H9 (cell line): ENCODE measurements at places on chromosomes 1 and 21. TPM values are rescaled to one million over a fixed set of nuclear protein-coding genes. Genes with fewer than 3 reads are reported as not detected.
A peak's percentile ranks its signal among the peaks of the same experiment; 100 is the strongest.

GRCh38 chr1:27557596-27558340 is 46.2 kb downstream of the AHDC1 start:
- H3K4me3 ChIP-seq = no peak overlapping the region
- no peak overlapping the region for H3K27ac ChIP-seq
- H3K36me3 ChIP-seq = 0 out of 2 replicates have a peak, but pooled peaks cover under 1% of the 10 kb centered on the region
- H3K4me1 ChIP-seq = peaks cover 16% of the 10 kb centered on the region; the same call in 1 of the 2 replicates

GRCh38 chr1:174242856-174243255 is 83.5 kb downstream of the RABGAP1L start:
- no peak for DNase-seq
- H3K36me3 ChIP-seq = peaks cover 18% of the 10 kb centered on the region
- no peak overlapping the region for H3K27ac ChIP-seq
- H3K4me1 ChIP-seq = no peaks in the 10 kb centered on the region
- no peak overlapping the region for H3K4me3 ChIP-seq
- H3K27me3 ChIP-seq = no peaks in the 10 kb centered on the region

DNA sequence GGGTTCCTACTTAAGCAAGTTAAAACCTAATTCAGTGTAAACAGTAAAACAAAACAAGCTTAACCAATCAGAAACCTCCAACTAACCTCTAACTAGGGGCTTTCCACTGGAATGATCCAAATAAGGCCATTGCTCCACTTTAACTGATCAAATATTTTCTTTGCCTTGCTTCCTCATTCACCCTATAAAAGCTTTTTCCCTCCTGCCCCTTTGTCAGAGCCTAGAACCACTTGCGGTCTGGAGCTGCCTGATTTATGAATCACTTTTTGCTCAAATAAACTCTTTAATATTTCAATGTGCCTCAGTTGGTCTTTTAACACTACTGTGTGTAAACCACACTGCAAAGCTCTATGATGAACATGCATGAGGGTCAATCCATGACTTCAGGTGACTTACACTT is 4.5 kb upstream of the FAM89A start:
- H3K27me3 ChIP-seq = peaks cover 29% of the 10 kb centered on the region; the same call in 1 of the 2 replicates
- H3K4me3 ChIP-seq = no peak overlapping the region
- H3K4me1 ChIP-seq = no peaks in the 10 kb centered on the region
- H3K27ac ChIP-seq = no peak overlapping the region

- DNase-seq = no peak
- H3K27ac ChIP-seq = no peak overlapping the region
- H3K4me3 ChIP-seq = no peak overlapping the region
- no peaks in the 10 kb centered on the region for H3K27me3 ChIP-seq
Measured at GRCh38 chr1:71785450-71785849, 496.9 kb downstream of the NEGR1 start.

GRCh38 chr1:189654906-189655305 is 822.8 kb downstream of the BRINP3 start:
- no peaks in the 10 kb centered on the region for H3K36me3 ChIP-seq
- no peaks in the 10 kb centered on the region for H3K27me3 ChIP-seq
- H3K4me3 ChIP-seq = no peak overlapping the region
- H3K4me1 ChIP-seq = no peaks in the 10 kb centered on the region
- no peak overlapping the region for H3K27ac ChIP-seq

- peak; percentile 54 for DNase-seq
- no peak overlapping the region for H3K4me3 ChIP-seq
- H3K4me1 ChIP-seq = no peaks in the 10 kb centered on the region; the same call in 1 of the 2 replicates
- no peaks in the 10 kb centered on the region for H3K27me3 ChIP-seq
Measured at GRCh38 chr1:63730211-63730610, 43.6 kb upstream of the ROR1 start.

DNA sequence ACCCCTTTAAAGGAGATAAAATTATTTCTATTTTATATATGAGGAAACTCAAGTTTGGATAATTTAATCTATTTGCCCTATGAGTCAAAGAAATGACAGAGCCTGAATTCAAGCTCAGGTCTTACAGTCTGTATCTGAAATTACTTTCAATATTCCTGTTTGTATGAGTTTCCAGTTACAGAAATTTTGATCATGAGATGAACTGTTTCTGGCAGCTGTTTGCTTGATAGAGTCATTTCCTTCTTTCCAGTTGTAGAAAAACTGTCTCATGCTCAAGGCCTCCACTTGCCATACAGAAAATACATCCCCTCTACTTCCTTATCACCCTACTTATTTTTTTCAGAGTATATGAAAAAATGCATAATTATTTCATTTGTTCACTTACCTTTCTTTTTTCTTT is 87.6 kb downstream of the PTPRC start:
- no peak overlapping the region for H3K4me3 ChIP-seq
- no peaks in the 10 kb centered on the region for H3K27me3 ChIP-seq
- no peak overlapping the region for H3K27ac ChIP-seq
- no peak for DNase-seq

GRCh38 chr1:205061227-205061626 is 18.2 kb downstream of the CNTN2 start:
- H3K27me3 ChIP-seq = no peaks in the 10 kb centered on the region
- no peak overlapping the region for H3K4me3 ChIP-seq
- no peak for DNase-seq
- no peaks in the 10 kb centered on the region for H3K36me3 ChIP-seq
- H3K4me1 ChIP-seq = no peaks in the 10 kb centered on the region
- H3K27ac ChIP-seq = no peak overlapping the region

DNA sequence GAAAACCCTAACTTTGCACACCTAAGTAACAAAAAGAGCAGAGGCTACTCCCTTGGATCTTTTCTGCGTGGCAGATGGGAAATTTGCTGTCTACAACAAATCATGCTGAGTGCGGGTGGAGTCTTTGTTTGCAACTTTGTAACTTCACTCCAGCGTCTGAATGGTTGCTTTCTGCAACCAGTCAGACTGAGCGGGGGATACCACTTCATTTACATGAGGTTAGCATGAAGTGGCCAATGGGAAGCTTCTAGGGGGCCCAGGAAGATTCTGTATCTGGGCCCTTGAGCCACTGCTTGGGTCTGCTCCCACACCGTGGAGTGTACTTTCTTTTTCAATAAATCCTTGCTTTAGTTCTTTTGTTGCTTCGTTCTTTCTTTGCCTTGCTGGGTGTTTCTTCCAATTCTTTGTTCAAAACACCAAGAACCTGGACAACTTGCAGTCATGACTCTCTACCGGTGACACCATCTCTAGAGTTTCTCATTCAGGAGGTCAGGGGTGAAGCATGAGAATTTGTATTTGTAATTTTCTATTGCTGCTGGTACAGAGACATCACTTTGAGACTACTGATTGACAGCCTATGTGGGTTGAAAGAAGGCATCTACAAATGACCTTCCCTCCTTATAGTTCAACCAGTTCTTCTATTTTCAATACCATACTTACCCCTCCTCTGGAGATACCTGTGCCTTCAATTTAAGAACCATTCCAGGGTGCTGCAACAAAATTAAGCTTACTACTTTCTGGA is 55.8 kb upstream of the RC3H1 start:
- no peak overlapping the region for H3K4me3 ChIP-seq
- no peak overlapping the region for H3K27ac ChIP-seq
- no peaks in the 10 kb centered on the region for H3K27me3 ChIP-seq
- H3K36me3 ChIP-seq = no peaks in the 10 kb centered on the region

DNA sequence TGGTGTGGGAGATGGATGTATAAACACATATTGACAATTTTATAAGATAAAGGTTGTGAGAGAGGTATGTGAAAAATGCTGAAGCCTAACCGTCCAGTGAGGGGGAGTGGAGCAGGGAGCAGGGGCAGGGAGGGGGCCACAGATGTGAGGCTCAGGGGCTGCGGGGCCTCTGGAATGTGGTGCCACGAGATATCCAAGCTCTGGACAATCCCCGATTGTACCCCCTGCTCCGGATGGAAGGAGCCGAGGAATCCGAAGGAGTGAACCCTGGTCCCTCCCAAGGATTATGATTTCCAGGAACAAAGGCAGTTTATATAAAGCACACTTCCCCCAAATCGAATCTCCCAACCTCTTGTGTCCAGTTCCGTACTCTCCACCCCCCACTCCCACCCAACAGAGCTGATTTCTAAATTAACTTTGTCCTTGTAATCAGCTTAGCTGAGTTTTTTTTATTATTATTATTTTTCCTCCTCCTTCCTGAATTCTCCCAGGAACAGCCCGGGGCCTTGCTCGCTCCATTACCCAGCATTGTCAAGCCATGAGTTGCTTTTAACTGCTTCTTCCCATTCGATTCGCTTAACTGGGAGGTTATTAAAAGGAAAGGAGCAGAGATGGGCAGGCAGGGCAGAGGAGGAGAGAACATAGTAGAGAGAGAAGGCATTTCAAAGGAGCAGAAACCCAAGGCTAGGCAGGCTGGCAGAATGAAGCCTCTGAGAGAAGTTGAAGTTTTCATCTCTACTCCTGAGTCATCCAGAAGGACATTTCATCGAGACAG is 9.4 kb downstream of the KIRREL1 start:
- H3K4me3 ChIP-seq = no peak overlapping the region
- peaks cover 10% of the 10 kb centered on the region; the same call in 1 of the 2 replicates for H3K4me1 ChIP-seq
- no peak overlapping the region for H3K27ac ChIP-seq
- DNase-seq = no peak
- H3K27me3 ChIP-seq = no peaks in the 10 kb centered on the region
- H3K36me3 ChIP-seq = 0 out of 2 replicates have a peak, but pooled peaks cover 2% of the 10 kb centered on the region

GRCh38 chr1:245493029-245493428 is 338.2 kb downstream of the KIF26B start:
- no peak for DNase-seq
- no peak overlapping the region for H3K27ac ChIP-seq
- H3K27me3 ChIP-seq = no peaks in the 10 kb centered on the region
- no peak overlapping the region for H3K4me3 ChIP-seq

- H3K4me1 ChIP-seq = no peaks in the 10 kb centered on the region
- no peaks in the 10 kb centered on the region for H3K36me3 ChIP-seq
- no peaks in the 10 kb centered on the region for H3K27me3 ChIP-seq
- no peak within 1 kb of the TSS for H3K27ac ChIP-seq
- H3K4me3 ChIP-seq = no peak within 1 kb of the TSS
Measured at GRCh38 chr1:153040950-153041631, at the start of gene SPRR2D. SPRR2D (minus strand) TSS chr1:153041120; CDS start chr1:153040346, 774 bp downstream.

- no peaks in the 10 kb centered on the region for H3K36me3 ChIP-seq
- no peaks in the 10 kb centered on the region for H3K4me1 ChIP-seq
- H3K4me3 ChIP-seq = peak overlapping the region; percentile 28; the same call in 1 of the 3 replicates
- no peak overlapping the region for H3K27ac ChIP-seq
- no peak for DNase-seq
Measured at GRCh38 chr1:18556364-18556763, 74.3 kb upstream of the PAX7 start.

DNA sequence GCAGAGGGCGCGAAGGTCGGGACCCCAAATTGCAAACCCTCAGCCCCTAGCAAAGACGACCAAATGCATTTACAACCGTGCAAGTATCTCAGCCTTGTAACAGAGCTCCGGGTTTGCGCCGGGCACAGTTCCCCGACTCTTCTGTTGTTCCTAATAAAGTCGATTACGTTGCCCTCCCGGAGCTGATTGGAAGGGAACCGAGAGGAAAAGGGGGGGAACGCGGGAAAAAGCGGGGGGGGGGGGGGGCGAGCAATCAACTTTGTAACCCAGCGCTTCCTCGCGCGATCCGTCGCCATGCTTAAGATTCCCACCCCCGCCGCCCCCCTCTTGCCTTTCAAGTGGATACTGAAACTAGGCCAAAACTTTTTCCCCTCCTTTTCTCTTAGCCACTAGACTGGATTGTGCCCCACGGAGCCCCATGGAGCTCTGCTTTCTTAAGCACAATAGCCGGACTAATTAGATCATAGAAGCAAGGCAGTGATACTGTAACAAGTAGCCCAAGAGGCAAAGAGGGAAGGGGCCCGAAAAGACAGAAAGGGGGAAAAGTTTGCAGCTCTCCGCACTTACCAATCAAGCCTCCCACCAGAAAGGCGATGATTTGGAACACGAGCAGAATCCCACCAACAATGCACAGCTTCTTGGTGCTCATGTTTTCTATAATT is 565 bp downstream of the WLS start:
- peak overlapping the region; percentile 96 for H3K4me3 ChIP-seq
- no peaks in the 10 kb centered on the region; the same call in 2 of the 3 replicates for H3K36me3 ChIP-seq
- peak; percentile 41 for DNase-seq

DNA sequence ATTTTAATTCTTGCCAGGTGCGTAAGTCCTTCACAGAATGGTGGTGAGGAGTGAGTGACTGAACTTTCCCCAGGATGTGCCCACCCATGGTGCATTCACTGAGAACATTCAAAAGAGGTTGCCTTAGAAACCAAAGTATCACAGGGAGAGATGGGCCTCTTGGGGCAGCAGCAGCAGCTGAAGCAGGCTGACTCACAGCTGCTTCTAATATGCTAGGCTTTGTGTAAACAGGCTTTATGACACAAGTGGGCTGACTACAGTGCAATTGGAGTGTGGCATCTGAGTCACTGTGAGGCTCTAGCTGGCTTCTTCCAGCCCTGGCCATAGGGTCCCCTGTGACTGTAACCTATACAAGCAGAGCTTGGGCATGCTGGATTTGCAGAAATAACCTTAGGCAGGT is 12.6 kb downstream of the PIGP start:
- peak; percentile 76 for DNase-seq
- peaks cover 3% of the 10 kb centered on the region; the same call in 1 of the 2 replicates for H3K4me1 ChIP-seq
- peaks cover 13% of the 10 kb centered on the region for H3K36me3 ChIP-seq
- H3K27me3 ChIP-seq = no peaks in the 10 kb centered on the region; the same call in 1 of the 2 replicates
- no peak overlapping the region for H3K4me3 ChIP-seq

GRCh38 chr1:25905680-25906643 is at the start of gene STMN1:
STMN1 (minus strand) TSS chr1:25906419; CDS start chr1:25904676, 1,743 bp downstream.
- H3K27me3 ChIP-seq = no peaks in the 10 kb centered on the region
- H3K27ac ChIP-seq = no peak within 1 kb of the TSS
- H3K36me3 ChIP-seq = peaks cover 39% of the 10 kb centered on the region
- H3K4me3 ChIP-seq = peak within 1 kb of the TSS; percentile 86
- H3K4me1 ChIP-seq = no peaks in the 10 kb centered on the region
- DNase-seq = peak; percentile 98

GRCh38 chr1:67653304-67653703 is 31.7 kb upstream of the GADD45A start:
- no peaks in the 10 kb centered on the region for H3K27me3 ChIP-seq
- DNase-seq = no peak
- H3K27ac ChIP-seq = no peak overlapping the region

- no peak overlapping the region for H3K4me3 ChIP-seq
- H3K27ac ChIP-seq = no peak overlapping the region
- H3K4me1 ChIP-seq = no peaks in the 10 kb centered on the region; the same call in 1 of the 2 replicates
Measured at GRCh38 chr1:46681333-46682034, 9.8 kb downstream of the TEX38 start.

OR2T11 gene
- total RNA-seq = not detected in 2 replicates

LENEP gene
- 1.4 and 2.8 TPM in 2 replicates for total RNA-seq

IGSF21 gene
- total RNA-seq = 5.2 and 6.2 TPM in 2 replicates

ATP6V1G3 gene
- not detected in 2 replicates for total RNA-seq

GNAT2 gene
- 0.20 TPM in 1 of 2 replicates, not detected in the other for total RNA-seq
